NCI-H526 treated with DMSO at 0.1 percent for 48 hours (cell line): ENCODE measurements at places on chromosomes 7 and 10.

DNA sequence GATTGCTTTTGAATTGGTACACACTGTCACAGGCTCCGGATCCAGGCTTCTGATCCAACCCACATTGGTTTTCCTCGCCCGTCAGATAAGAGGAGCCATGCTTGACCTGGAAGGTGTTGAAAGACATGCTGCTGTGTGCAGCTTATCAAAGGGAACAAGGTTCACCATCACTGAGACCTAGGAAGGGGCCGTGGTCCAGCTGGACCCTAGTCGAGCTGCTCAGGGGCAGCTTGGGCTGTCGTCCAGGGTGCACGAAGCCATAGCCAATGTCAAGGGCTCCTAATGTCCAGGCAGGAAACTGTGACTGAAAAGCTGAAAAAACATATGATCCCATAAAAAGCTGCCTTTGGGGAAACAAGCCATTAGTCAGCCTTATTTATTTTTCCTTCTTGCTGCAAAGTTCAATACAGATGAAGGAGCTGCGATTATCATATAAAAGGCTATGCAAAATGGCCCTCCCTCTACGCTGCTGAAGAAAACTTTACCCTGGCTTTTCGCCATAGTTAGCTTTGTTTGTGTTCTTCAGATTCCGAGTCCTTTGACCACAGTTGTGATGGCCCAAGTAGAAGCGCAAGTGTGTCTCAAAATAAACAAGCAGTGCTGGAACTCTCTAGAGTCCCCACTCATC lies 118.0 kb downstream of the CREB5 start:
- DNase-seq, result no peak

- DNase-seq, result no peak
Measured at GRCh38 chr10:8722835-8723234, 668.3 kb downstream of the GATA3 start.

GRCh38 chr10:126101325-126101724 lies 205.0 kb downstream of the FANK1 start:
- DNase-seq, result no peak

DNA sequence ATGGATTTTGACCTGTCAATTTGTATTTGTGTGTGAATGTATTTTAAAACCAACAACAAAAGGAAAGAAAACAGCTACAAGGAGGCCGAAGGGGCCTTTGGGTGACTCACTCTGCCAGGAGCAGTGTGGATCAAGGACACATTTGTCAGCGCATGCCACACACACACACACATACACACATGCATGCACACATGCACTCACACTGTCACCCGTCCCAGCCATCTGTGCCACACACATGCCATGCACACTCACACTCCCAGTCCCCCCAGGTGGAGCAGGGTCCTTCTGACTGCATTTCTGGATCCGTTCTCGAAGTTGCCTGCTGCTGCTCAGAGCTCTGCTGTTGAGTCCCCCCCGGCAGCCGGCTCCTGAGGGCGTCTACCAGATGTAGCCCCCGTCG lies 26.0 kb downstream of the SPOCK2 start:
- DNase-seq, result no peak

DNA sequence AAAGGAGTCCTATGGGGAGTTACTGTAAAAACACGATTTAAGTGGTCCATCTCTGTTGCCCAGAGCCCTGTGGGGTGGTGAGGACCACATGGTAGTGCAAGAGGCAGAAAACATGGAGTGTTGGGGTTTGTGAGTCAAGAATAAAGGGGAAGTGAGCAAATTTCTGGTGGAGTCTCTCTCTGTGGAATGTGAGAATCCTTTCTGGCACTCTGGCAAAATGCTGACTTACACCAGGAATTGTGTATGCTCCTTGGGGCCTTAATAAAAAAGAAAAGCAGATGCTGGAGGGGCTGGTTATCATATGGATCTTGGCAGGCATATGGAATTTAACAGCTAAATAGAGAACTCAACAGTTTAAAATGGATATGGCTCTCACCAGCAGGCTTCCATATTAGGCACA lies 486.0 kb downstream of the TNS3 start:
- no peak for DNase-seq
